GM12892 (cell line): ENCODE measurements at places on chromosomes 3 and 15.

DNA sequence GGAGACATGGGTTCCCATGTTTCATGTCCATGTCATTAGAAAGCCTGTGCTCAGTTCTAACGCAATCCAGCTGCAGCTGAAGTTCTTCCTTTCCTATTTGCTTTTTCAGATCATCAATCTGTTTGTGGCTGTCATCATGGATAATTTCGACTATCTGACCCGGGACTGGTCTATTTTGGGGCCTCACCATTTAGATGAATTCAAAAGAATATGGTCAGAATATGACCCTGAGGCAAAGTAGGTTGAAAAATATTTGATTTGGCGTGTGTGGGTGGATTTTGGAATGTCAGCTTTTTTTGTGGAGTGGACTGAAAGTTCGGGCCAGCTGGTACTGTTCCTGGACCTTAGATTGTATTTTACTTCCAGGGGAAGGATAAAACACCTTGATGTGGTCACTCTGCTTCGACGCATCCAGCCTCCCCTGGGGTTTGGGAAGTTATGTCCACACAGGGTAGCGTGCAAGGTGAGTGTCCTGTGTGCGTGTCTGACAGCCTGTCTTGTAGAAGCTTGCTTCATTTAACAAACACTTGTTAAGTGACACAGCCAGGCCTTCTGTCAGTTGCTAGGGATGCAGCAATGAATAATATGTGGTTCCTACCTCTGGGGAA, 69.6 kb downstream of the CHDH start:
- no peak for DNase-seq

GRCh38 chr3:123154020-123154985, 47.4 kb upstream of the SEC22A start:
- no peak for DNase-seq

DNA sequence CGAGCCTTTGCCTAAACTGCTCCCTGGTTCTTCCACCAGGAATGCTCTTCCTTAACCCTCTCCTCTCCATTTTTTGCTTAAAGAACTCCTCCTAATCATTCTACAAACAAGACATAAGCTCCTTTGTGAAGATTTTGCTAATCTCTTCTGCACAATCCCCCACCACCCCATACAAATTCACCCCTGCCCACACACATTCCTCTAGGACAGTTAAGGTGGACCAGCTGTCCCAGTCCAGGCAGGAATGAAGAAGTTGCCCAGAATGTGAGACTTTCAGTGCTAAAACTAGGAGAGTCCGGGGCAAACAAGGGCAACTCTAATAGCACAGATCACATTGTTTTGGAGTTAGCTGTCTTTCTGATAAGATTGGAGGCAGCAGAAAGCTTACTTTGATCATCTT, 13.9 kb upstream of the FAM174B start:
- DNase-seq: no peak

DNA sequence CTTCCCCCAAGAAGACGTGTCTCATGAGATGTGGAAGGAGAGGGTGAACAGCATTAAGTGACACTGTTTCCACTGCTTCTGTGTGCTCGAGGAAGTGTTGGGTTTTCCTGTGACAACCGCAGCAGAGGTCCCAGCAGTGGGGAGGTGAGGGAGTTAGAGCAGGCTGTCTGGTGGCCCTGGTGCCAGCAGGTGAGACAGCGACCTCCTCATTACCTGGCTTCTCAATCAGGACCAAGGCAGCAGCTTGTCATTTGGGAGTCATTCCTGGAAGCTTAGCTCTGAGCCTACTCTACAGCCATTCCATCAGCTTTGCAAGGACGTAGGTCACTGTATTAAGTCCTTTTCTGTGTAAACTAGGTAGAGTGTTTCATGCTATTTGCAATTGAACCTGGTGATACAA, 63.3 kb upstream of the RGMA start:
- no peak for DNase-seq

GRCh38 chr3:16803019-16803418, 81.7 kb upstream of the PLCL2 start:
- DNase-seq: no peak

DNA sequence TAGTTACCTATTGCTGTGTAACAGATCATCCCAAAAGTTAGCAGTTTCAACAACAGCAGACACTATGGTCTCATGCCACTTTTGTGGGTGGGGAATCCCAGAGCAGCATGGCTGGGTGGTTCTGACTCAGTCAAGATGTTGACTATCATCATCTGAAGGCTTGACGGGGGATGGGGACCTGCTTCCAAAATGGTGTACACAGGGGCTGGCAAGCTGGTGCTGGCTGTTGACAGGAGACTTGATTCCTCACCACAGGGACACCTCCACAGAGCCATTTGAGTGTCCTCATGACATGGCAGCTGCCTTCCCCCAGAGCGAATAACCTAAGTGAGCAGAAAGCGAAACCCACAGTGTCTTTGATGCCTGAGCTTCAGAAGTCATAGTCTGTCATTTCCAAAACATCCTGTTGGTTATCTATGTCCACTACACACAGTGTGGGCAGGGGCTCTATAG, 19.1 kb downstream of the DNAJB8 start:
- DNase-seq: no peak

DNA sequence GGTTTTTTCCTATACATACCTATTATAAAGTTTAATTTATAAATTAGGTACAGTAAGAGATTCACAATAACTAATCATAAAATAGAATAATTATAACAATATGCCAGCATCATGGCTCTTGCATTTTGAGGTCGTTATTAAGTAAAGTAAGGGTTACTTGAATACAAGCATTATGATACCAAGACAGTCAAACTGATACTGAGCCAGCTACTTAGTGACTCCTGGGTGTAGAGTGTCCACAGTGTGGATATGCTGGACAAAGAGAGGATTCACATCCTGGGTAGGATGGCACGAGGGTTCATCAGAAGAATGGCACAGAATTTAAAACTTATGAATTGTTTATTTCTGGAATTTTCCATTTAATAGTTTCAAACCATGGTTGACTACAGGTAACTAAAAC, 157.2 kb upstream of the IL12A start:
- no peak for DNase-seq

GRCh38 chr15:92603743-92604470, 51.7 kb downstream of the FAM174B start:
- no peak for DNase-seq

GRCh38 chr15:31340592-31340991, 14.0 kb downstream of the KLF13 start:
- DNase-seq: no peak

DNA sequence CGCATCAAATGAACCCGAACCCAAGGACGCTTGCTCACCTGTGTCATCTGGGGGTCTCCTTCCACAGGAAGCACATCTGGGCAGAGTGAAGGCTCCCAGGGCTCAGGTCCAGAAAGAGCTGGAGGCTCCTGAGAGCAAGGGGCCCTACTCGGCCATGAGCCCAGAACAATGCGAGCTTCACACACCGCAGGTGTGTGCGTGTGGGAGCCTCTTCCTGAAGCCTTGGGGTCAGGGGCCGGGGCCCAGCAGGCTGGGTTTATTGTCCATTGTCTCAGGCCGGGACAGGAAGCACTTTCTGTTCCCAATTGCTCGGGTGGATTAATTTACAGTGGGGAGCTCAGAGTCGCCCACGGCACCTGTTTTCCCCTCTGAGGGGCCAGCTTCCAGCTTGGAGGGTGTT, 74.8 kb downstream of the RPN1 start:
- no peak for DNase-seq

DNA sequence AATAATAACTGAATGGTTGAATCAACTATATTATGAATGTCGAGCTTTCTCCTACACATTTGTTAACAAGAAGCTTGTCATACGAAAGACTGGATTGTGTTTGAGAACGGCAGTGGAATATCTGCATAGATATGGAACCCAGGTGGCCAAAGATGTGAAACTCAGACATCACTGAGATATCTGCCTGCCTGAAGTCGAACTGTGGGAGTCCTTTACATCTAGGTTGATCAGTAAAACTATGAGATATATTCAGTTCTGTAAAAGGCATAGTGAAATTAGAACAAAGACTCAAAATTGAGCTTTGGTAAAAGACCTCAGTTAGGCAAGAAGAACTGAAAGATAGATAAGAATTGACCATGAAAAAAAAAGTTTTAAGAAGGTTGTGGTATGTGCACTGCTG, 41.5 kb upstream of the TOP2B start:
- DNase-seq: no peak

DNA sequence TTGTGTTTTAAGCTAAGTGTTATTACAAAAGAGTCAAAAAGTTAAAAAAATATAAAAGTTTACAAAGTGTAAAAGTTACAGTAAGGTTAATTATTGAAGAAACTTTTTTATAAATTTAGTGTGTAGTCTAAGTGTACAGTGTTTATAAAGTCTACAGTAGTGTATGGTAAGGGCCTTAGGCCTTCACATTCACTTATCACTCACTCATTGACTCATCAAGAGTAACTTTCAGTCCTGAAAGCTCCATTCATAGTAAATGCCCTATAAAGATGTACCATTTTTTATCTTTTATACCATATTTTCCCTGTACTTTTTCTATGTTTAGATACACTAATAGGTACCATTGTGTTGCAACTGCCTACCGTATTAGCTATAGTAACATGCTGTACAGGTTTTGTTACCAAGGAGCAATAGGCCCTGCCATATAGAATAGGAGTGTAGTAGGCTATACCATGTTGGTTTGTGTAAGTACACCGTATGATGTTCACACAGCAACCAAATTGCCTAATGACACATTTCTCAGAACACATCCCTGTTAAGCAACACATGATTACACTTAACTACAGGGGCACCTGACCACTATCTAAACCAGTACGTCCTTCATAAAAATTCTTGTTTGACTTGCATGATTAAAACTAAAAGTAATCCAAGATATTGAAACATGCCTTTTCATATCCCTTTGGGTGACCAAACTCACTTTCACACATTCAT, 17.2 kb downstream of the RAD18 start:
- DNase-seq: no peak

DNA sequence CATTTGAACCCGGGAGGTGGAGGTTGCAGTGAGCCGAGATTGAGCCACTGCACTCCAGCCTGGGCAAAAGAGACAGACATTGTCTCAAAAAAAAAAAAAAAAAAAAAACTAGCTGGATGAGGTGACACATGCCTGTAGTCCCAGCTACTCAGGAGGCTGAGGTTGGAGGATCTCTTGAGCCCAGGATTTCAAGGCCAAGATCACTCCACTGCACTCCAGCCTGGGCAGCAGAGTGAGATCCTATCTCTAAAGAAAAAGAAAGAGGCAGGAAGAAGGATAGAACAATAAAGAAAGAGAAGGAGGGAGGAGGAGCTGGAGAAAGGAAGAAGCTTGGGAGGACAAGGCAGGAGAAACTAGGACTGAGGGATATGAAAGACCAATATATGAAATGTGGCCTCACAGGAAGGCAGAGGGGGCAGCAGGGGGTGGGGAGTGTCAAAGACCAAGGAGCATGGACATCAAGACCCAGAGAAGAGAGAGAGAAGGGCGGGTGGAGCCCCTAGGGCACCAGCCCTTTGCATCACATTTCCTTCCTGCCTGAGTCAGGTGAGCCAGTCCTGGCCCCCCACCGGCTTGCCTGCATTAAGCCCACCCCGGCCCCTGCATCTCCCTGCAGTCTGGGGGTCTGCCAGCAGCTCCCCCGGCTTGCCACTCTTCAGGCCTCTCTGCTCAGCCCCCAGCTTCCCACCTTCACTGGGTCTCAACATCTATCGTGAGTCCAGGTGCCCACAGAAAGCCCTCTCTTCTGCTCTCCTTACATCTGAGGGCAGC, 11.5 kb downstream of the IGDCC3 start:
- DNase-seq: no peak

GRCh38 chr3:141071681-141072260, 20.6 kb downstream of the SPSB4 start:
- no peak for DNase-seq

- no peak for DNase-seq
Measured at GRCh38 chr15:37108381-37109167, 8.2 kb upstream of the MEIS2 start.

- no peak for DNase-seq
Measured at GRCh38 chr3:136209921-136210320, 13.8 kb upstream of the MSL2 start.

GRCh38 chr3:136142592-136142991, 53.5 kb downstream of the MSL2 start:
- no peak for DNase-seq

GRCh38 chr3:134277066-134277660, 26.5 kb upstream of the RYK start:
- DNase-seq: no peak

- no peak for DNase-seq
Measured at GRCh38 chr3:72579191-72579580, 269.1 kb downstream of the SHQ1 start.

DNA sequence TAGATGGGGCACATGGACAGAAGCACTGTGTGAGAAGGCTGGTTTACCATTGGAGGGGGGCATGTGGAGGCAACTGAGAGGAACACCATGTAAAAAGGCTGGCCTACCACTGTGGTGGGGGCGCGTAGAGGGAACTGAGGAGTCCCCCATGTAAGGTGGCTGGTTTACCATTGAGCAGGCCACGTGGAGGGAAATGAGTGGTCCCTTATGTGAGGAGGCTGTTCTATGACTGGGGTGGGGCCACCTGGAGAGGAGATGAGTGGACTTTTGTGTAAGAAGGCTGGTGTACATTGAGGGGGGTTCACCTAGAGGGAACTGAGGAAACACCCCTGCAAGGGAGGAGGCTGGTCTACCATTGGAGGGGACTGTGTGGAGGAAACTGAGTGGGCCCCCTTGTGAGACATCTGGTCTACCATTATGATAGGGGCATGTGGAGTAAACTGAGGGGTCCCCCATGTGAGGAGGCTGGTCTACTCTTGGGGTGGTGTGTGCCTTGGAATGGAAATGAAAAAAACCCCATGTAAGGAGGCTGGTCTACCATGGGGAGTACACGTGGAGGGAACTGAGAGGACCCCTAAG, 156.9 kb downstream of the FBLN2 start:
- DNase-seq: no peak

GRCh38 chr3:98690876-98691275, 72.3 kb upstream of the ST3GAL6 start:
- no peak for DNase-seq

GRCh38 chr3:72593881-72594397, 254.3 kb downstream of the SHQ1 start:
- no peak for DNase-seq

DNA sequence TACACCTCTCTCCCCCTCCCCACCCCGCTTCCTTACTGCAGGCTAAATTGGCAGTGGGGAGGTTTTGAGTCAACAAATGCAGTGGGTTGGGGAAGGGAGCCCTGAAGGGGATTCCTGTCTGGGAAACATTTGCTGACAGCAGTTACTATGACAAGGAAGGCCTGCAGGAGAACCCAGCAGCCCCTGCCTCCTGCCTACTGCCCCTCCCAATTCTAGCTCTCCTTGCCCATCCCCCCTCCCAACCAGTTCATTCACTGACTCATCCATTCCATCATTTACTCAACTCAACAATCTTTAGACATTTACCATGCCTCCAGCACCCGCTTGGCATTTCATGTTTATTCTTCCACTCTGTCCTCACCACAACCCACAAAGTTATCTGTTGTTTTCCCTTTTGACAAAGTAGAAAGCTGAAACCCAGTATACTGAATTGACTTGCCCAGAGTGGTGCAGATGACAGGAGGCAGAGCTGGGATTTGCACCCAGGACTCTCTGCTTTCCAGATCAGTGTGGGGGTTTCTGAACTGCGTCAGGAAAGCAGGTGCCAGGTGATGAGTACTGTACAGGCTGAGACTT, 75.0 kb downstream of the MAGEF1 start:
- no peak for DNase-seq

GRCh38 chr15:100275641-100276040, 66.1 kb downstream of the ADAMTS17 start:
- no peak for DNase-seq

GRCh38 chr3:23953523-23953922, 8.4 kb downstream of the NR1D2 start:
- DNase-seq: no peak
